ENCODE measurements at places on chromosomes 7 and 10. TPM values are rescaled to one million over a fixed set of nuclear protein-coding genes. Genes with fewer than 3 reads are reported as not detected.

Gene ZNF282
- 27.1 TPM for total RNA-seq

Gene COL13A1
- 0.76 TPM for total RNA-seq

Gene TMEM26
- not detected for total RNA-seq

Gene SUGCT
- 1.1 TPM for total RNA-seq

Gene KLF14
- total RNA-seq = not detected

Gene NODAL
- total RNA-seq = not detected

Gene DNAH11
- total RNA-seq = 0.13 TPM

Gene IL15RA
- 18.0 TPM for total RNA-seq

Gene TFR2
- total RNA-seq = 0.26 TPM

Gene LRRN3
- total RNA-seq = 0.13 TPM

Gene VIPR2
- not detected for total RNA-seq

Gene TMEM196
- total RNA-seq = not detected

Gene C7orf57
- not detected for total RNA-seq

Gene SPDYE2
- not detected for total RNA-seq

Gene ZNF365
- not detected for total RNA-seq

Gene TLX1
- total RNA-seq = not detected

Gene GRID2IP
- not detected for total RNA-seq

Gene DUS4L
- total RNA-seq = 4.1 TPM

Gene CALML3
- not detected for total RNA-seq

Gene UCMA
- not detected for total RNA-seq

Gene CDK1
- 41.8 TPM for total RNA-seq

Gene BCAP29
- 47.2 TPM for total RNA-seq

Gene ITPRID1
- total RNA-seq = not detected

Gene SPDYE6
- total RNA-seq = not detected

Gene MAP3K8
- 2.3 TPM for total RNA-seq

Gene ITGA8
- total RNA-seq = 1.2 TPM

Gene LRRD1
- total RNA-seq = under 0.01 TPM

Gene GRB10
- 98.5 TPM for total RNA-seq

Gene PTPN20
- 0.76 TPM for total RNA-seq

Gene AGR2
- total RNA-seq = not detected

Gene SEPTIN14
- not detected for total RNA-seq

Gene GNAI1
- total RNA-seq = 15.0 TPM
